ENCODE measurements at places on chromosomes 6 and 20. TPM values are rescaled to one million over a fixed set of nuclear protein-coding genes. Genes with fewer than 3 reads are reported as not detected.

The FAM83C gene
- 2.2 TPM for total RNA-seq

The KAT14 gene
- total RNA-seq, result 19.1 TPM

DNA sequence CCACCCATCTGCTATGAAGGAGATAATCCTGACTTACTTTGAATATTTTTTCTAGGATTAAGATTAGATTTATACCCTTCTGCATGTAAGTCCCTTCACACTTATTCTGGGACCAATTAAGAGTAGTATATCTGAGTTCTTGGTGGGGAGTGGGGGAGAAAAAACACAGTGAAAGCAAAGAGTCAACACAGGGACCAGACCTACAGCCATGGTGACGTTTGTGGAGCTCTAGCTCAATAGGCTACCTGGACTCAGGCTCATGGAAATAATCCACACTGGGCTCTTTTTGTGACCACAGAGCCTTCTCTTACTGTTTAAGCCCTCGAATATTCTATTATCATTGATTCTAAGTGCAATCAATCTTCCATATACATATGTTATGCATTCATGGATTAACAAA lies 491.4 kb downstream of the LMBRD1 start:
- DNase-seq, result no peak

- no peak for DNase-seq
These were observed 2.5 kb downstream of the TRIM10 start for GRCh38 chr6:30158475-30159040.

Measured in tongue (tissue), 3 donors.